ENCODE measurements at places on chromosomes 5 and 9. TPM values are rescaled to one million over a fixed set of nuclear protein-coding genes. Genes with fewer than 3 reads are reported as not detected.

The CCIN gene
- 0.71 TPM for polyA plus RNA-seq

The CCDC192 gene
- polyA plus RNA-seq, result not detected

GRCh38 chr9:136997830-136998234 lies 1.5 kb upstream of the CLIC3 start:
- no peak for DNase-seq

- DNase-seq, result no peak
Observed at GRCh38 chr5:141871870-141872269, 6.3 kb downstream of the PCDH1 start.

DNA sequence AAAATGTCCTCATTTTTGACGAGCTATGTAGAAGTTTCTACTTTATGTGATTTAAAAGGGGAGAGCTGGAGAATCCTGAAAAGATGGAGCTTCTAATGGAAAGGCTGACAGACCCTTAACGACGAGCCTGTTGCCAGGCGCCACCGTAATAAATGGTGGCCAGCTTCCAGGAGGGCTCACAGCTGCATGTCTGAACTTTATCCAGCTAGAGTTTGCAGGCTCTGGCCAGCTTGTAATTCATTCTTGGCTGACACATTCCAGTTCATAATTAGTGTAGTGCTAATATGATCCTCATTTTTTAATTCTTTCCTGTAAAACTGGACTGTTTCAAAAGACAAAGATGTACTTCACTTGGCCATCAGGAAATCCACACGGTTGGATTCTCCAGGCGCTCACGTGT lies 246.7 kb downstream of the GAS1 start:
- DNase-seq, result no peak

- DNase-seq, result no peak
Observed at GRCh38 chr9:132632413-132633129, 37.2 kb downstream of the DDX31 start.
